ENCODE measurements at places on chromosomes 5 and 9.
A peak's percentile ranks its signal among the peaks of the same experiment; 100 is the strongest.

DNA sequence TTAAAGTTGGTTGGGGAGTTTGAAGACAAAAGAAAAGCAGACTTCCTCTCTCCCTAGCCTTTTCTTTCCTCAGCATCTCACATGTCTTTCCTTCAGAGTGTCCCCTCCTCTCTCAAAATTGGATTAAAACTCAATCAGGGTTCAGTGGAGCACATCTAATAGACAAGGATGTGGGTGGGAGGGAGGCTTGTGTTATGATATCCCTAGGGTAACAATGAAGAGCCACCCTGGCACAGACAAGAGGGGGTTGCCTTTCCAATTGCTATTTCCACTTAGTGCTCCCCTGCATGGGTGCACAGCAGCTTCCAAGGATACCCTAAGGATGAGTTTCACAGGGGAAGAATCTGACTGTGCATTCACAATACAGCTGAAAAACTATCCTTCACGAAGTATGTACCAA is 585.2 kb upstream of the C9orf72 start:
- DNase-seq = no peak

DNA sequence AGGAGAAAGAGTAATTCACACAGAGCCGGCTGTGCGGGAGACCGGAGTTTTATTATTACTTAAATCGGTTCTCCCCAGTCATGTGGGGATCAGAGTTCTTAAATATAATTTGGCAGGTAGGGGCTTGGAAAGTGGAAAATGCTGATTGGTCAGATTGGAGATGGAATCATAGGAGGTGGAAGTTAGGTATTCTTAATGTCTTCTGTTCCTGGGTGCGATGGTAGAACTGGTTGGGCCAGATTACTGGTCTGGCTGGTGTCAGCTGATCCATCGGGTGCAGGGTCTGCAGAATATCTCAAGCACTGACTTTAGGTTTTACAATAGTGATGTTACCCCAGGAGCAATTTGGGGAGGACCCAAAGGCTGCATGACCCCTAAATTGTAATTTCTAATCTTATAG is 4.6 kb upstream of the CERCAM start:
- DNase-seq = no peak

- DNase-seq = no peak
Observed at GRCh38 chr5:79602889-79603288, 9.4 kb upstream of the TENT2 start.

DNA sequence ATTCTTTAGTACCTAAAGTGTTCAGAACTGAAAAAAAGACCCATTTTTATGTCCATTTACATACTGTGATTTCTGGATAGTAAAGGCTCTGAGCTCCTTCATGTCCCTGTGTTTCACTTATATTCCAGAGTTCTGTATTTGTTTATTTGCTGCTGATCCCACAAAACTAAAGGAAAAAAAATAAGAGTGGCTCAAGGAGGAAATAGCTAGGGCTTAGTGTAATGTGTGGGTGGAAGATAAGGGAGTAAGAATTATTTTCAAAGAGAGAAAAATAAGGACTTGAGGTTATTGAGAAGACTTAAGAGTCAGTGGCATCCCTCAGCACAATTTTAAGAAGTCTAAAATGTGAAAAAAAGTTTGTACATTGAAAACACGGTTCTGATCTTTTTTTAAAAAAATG is 46.0 kb downstream of the ENTREP1 start:
- DNase-seq = no peak

DNA sequence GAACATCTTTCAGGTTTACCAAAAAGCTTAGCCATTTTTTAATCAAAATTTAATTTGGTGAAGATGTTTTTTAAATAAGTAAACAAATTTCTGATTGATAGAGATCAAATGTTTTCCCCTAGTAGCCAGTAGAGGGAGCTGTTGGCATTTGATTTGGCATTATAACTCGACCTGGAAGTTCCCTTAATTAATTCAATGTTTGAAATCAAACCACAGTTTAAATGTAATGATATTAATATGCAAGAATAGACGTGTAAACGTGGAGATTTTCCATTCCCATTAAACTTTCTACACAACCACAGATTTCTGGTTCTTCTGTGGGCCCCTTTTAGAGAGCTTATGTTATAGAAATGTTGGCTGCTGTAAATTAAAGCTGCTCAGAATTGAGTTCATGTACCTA is 148.1 kb upstream of the MPDZ start:
- DNase-seq = peak; percentile 51

- no peak for DNase-seq
Observed at GRCh38 chr5:83925955-83926337, 205.3 kb upstream of the HAPLN1 start.

DNA sequence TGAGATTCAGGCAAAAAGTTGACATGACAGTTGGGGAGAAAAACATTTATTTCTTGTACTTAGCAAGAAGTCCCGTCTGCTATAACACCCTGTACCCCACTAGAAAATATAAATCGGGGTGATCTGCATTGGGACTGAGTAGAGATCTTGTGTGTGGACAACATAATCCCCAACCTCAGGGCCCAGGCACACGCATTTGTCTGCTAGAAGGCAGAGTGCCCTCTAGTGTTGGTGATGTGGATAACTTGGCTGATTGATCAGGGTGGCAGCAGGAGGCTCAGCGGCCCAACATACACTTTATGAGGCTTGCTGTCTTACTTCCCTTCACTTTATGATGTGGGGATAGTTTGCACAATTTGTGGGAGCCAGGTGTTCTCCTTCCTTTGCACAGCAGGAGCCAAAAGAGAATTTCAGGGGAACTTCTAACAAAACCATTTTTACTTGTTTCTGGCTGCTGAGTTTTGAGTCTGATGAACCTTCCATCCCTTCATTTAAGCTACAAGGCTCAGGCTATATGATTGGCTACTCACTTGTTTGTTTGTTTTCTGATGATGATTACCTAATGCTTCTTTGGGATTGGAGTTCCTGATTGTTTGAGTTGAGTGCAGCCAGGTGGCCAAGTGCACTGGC is 263.2 kb downstream of the DMAC1 start:
- peak; percentile 40 for DNase-seq

DNA sequence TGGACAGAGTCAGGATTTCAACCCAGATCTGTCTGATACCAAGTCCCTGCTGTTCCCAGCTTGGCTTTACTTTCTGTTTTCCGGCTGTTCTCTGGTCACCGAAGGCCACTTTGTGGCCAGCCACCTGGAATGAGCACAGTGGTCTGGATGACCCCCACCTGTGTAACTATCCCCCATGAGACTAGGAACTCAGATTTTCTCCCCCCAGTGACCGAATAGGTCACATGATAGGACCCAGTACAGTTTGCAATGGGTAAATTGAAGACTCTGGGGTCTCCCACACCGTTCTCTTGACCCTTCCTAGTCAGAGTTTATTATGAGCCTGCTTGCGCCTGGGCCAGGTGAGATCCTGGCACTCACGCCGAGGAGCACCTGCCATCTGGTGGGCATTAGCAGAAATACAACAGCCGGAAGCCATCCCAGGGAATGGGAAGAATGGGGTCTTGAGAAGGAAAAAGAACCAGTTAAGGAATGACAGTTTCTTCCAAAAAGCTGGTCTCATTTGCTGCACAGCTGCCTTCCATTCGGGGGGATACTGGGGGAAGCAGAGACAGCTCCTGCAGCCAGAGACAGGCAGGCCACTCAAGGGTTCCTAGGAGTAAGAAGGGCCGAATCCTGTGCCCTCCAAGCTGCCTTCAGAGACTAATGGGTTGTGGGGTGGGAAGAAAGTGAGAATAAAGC is 7.1 kb downstream of the PHYHD1 start:
- peak; percentile 44 for DNase-seq

DNA sequence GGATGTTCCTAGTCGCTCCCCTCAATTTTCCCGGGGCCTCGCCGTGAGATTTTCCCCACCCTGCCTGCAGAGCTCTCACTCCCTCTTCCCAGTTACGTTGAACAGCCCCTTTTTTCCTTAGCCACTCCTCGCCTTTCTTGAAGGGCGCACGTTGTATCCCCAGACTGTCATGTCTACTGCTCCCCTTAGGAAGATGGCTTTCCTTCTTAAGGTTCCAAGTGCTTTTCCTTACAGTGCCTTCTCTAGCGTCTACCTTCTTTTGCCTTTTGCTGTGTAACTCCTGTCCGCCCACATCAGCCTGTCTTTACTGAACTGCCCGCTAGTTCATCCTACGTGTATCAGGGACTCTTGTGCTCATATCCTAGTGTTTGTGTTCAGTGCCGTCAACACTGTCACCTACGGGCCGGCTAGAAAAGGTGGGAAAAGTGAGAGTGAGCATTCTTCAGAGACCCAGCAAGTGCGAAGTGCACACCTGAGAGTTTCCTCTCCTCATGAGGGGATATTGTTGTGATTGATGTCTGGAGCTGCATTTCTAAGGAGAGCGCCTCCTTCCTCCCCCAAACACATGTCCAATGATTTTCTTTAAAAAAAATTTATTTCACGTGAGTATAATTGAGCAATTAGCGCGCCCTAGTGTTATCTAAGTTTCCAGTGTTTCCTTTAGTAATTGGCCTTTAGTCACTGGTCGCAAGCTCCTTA is 764 bp downstream of the CAMLG start:
- DNase-seq = peak; percentile 40

- peak; percentile 46 for DNase-seq
Observed at GRCh38 chr9:13049223-13049622, 230.3 kb downstream of the MPDZ start.

GRCh38 chr5:177403102-177403791 is 2.8 kb upstream of the PFN3 start:
- DNase-seq = no peak

DNA sequence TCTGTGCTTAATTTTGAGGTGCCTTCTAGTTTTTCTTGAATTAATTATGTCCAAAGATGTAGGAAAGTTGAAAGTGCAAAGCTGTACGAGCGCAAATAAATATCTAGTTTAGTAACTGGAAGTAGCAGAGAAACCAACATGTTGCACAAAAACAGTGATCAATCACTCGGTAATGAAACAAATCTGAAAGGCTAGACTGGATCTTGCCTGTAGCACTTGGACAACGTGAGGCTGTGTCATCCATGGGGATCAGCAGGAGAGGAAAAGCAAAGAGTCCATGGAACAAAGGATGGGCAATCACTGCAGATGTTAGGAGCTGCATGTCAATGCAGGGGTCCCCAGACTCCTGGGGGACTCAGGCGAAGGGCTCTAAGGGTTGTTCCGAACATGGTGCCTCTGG is 424.2 kb downstream of the IRX1 start:
- no peak for DNase-seq

DNA sequence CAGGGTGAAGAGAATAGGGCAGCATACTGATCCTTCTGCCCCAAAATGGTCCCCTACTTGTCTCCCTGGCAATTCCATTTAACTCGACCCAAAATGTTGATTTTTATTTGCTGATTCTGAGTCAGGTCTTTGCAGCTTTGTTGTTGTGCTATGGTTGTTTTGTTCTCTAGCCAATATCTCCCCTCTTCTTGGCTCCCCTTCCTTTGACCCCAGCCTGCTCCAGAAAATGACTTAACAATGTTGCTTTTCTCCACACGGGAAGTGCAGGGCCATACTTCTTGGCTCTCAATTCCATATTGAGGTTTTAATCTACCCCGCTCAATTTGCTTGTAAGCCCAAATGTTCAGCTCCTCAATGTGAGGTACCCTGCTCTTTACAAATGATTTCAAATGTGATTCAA is 330.0 kb downstream of the RASEF start:
- no peak for DNase-seq

GRCh38 chr5:96067251-96067650 is 105.6 kb upstream of the ELL2 start:
- peak; percentile 78 for DNase-seq

- no peak for DNase-seq
Observed at GRCh38 chr9:36974731-36975130, 59.3 kb downstream of the PAX5 start.

DNA sequence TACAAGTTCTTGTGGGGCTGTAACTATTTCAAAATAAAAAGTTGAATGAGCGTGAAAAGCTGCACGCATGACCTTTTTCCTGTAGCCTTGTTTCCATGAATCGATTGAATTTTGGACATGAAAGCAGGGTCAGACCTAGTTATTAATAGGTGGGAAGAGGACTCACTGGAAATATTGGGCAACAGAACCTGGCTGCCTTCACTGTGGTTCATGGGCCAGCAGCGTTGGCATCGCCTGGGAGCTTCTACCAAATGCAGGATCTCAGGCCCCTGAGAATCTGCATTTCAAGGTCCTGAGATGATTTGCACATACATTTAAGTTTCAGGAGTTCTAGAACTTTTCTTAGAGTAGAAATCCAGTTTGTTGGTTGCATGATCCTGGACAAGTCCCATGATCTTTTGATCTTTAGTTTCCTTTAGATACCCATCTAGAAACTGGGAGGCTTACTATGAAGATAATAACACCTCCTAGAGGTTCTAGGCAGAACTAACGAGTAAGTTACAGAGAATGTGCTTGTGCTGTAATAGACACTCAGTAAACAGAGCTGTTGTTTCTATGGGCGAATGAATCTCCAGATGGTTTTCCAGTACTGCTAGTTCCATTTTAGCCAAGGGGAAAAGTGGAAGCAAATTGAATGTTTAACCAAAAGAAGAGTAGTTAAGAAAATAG is 12.4 kb downstream of the ANKRD33B start:
- DNase-seq = no peak

DNA sequence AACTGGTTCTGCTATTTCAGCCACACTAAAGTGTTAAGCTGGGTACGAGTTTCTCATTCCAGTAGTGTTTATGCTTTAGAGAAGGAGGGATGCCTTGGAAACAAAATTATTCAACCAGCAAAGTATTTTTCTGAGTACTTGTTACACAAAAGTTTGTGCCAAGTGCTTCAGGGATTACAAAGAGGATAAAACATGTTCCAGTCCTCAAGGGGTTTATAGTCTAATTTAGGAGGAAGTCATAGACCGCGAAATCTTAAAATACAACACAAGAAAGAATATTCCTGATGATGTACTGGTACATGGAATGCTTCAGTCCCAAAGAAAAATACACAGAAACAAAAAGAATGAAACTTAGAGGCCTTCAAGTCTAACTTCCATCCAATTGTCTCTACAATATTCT is 85.4 kb upstream of the NR4A3 start:
- DNase-seq = peak; percentile 52

DNA sequence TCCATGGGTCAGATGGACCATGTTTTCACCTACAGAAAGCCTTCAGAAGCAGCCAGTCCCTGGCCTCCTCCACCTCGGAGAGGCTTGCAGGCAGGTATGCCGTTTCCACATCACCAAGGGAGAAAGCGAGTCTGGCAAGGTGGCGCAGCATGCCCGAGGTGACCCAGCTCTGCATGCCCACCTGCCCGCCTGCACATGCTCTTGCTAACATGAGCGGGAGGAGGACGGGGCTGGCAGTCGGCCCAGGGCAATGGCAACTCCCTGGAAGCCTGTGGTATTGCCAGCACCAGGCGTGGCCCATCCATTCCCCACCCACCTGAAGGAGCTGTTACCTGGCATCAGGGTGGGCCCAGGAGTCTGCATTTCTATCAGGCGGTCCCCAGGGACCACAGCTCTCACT is 3.3 kb upstream of the NINJ1 start:
- DNase-seq = no peak

DNA sequence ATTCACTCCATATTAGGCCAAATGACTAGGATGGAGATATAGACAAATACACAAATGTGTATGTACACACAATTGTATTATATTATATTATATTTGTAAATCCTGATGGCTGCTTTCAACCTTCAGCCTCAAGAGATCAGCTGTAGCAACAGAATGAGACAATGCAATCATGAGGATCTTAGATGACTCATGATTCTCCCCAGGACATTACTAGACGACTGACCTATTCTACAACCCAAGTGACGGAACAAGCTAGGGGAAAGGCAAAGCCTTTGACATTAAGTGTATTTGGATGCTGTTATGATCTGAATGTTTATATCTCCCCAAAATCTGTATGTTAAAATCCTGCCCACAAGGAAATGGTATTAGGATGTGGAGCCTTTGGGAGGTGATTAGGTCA is 66.5 kb downstream of the COX7C start:
- no peak for DNase-seq
